ENCODE measurements at places on chromosomes 6 and 20.

DNA sequence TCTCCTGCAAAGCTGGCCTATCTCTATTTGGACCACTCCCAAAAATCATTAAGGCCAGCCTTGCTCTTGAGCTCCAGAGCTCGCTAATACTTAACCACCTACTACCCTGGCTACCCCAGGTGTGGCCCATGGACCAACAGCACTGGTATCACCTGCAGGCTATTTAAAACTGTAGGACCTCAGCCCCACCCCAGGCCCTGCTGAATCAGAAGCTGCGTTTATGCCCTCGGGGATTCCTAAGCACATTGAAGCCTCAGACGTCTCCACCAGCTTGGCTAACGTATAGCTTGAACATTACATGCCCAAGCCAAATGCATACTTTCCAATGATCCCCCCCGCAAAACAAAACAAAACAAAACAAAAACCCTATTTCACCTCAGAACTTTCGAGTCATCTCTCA is 19.7 kb upstream of the SPAG4 start:
- DNase-seq = no peak

DNA sequence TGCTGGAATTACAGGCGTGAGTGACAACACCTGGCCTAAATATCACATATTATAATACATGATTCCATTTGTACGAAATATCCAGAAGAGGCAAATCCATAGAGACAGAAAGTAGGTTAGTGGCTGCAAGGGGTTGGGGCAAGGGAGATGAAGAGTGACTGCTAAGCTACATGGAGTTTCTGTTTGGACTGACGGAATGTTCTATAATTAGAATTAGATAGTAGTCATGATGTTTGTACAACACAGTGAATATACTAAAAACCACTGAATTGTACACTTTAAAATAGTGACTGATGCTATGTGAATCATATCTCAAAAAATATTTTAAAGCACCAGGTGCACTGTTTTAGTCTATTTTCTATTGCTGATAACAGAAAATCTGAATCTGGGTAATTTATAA is 3.7 kb upstream of the HEBP2 start:
- no peak for DNase-seq

- peak; percentile 59 for DNase-seq
These were observed 46.6 kb downstream of the NOL4L start for GRCh38 chr20:32538526-32538939.

DNA sequence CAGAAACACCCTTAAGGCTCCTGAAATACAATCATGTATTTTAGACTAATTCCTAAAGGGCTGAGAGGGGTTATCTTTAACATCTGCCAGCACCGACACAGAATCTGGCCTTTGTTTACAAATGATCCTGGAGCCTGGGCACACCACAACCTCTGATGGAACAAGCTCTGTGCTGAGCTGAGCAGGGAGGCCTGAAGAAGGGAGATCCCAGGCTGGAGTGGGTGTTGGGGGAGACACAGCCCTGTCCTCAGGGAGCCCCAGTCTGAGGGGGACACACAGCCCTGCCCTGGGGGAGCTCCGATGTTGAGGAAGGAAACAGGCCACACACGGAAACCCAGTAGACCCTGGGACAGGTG is 130.5 kb downstream of the VEGFA start:
- no peak for DNase-seq

- DNase-seq = peak; percentile 59
These were observed 485 bp downstream of the TGIF2 start for GRCh38 chr20:36573798-36574365.

- no peak for DNase-seq
These were observed 798.3 kb upstream of the SLC35B3 start for GRCh38 chr6:9233686-9234085.

DNA sequence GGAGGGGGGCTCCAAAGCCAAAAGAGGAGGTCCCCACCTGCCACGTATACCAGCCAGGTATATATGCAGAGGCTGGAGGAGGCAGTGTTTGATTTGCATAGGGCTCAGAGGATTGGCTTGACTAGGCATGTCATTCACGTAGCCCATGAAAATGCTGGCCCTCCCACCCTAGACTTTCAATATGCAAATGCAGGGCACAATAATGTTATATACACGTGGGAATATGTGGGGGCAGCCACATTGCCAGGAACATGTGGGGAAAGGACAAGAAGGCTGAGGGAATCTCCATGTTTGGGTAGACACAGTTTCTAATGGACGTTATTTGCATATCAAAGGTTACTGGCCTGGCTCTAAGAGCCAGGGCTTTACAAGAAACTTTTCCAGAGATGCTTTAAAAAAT is 301.8 kb downstream of the FARS2 start:
- no peak for DNase-seq

Measured in head of caudate nucleus (tissue), 42 donors.